ENCODE measurements at places on chromosomes 7 and 10.

GRCh38 chr7:101216860-101217387 lies 457 bp downstream of the PLOD3 start:
- peaks cover 25% of the 10 kb centered on the region for H3K4me1 ChIP-seq
- no peaks in the 10 kb centered on the region for H3K27me3 ChIP-seq
- peaks cover 47% of the 10 kb centered on the region for H3K36me3 ChIP-seq
- peak overlapping the region; percentile 94 for H3K27ac ChIP-seq
- peak overlapping the region; percentile 99 for H3K4me3 ChIP-seq
- DNase-seq, result peak; percentile 24

- H3K4me3 ChIP-seq, result no peak overlapping the region
- peaks cover 13% of the 10 kb centered on the region for H3K4me1 ChIP-seq
- DNase-seq, result no peak
Observed at GRCh38 chr7:39754326-39755120, 131.2 kb downstream of the RALA start.

GRCh38 chr10:59104186-59104585 lies 72.3 kb upstream of the PHYHIPL start:
- H3K4me3 ChIP-seq, result no peak overlapping the region
- H3K27ac ChIP-seq, result no peak overlapping the region
- no peaks in the 10 kb centered on the region for H3K4me1 ChIP-seq

GRCh38 chr7:101687791-101688182 lies 58.7 kb upstream of the MYL10 start:
- no peaks in the 10 kb centered on the region for H3K36me3 ChIP-seq
- H3K4me1 ChIP-seq, result no peaks in the 10 kb centered on the region
- no peak overlapping the region for H3K27ac ChIP-seq

DNA sequence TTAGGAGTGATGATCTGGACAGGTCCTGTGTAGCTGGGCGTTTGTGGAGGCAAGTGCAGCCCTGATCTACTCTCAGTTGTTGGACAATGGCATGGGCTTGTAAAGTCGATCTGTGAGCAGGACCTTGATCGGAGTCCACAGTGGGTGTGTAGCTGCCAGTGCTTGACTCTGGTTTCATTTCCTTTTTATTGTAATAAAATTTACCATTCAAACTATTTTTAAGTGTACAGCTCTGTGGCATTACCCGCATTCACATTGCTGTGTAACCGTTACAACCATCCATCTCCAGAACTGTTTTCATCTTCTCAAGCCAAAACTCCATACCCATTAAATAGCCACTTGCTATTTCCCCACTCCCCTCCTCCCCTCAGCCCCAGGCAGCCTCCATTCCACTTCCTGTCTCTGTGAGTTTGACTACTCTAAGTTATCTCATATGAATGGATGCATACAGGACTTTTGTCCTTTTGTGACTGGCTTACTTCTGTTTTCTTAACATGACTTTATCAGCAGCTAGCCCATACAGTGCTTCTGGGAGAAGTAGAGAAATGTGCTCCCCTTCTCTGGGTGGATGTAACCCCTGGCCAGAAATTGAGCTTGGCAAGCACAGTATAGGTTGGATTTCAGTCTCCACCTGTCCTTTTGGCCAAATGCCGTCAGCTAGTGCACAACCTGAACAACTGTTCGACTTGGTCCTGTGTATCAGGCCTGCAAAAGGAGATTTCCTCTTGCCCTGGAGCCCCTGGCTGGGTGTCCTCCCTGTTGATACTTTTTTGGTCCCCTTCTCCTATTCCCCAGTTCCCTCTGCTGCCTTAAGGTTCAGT lies 180.0 kb downstream of the LRMDA start:
- peaks cover 16% of the 10 kb centered on the region for H3K27me3 ChIP-seq
- no peak overlapping the region for H3K27ac ChIP-seq
- DNase-seq, result no peak
- H3K4me3 ChIP-seq, result no peak overlapping the region
- H3K36me3 ChIP-seq, result no peaks in the 10 kb centered on the region

DNA sequence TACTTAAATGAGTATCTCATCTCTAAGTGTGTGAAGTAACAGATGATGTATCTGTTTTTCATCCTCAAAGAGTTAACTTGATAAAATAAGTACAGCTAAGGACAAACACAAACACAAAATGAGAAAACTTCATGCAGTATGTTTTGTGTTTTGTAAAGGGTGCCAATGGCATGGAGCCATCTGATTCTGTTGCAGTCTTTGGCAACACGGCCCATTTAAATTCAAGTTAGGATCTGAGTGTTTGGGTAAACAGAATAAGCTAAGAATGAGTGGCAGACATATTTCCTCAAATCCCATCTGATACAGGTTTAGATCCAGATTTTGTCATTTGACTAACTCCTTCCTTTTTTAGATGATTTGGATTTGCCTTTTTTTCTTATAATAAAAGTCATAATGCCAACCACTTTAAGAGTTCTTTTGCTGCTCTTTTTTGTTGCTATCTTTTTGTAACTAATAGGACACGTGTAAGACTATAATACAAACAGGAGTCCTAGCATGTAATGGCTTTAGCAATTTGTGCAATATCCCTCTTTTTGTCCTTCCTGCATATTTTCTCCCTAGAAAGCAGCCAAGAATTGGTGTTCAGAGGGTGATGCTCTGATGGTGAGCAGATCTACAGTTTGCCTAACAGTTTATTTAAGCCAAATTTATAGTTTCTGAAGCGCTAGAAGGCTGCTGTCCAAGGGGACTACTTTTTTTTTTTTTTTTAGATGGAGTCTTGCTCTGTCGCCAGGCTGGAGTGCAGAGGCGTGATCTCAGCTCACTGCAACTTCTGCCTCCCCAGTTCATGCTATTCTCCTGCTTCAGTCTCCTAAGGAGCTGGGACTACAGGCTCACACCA lies 18.9 kb upstream of the ACTA2 start:
- no peak overlapping the region for H3K27ac ChIP-seq
- no peak overlapping the region for H3K4me3 ChIP-seq
- H3K36me3 ChIP-seq, result peaks cover 6% of the 10 kb centered on the region
- no peaks in the 10 kb centered on the region for H3K27me3 ChIP-seq
- DNase-seq, result no peak
- H3K4me1 ChIP-seq, result peaks cover 12% of the 10 kb centered on the region

DNA sequence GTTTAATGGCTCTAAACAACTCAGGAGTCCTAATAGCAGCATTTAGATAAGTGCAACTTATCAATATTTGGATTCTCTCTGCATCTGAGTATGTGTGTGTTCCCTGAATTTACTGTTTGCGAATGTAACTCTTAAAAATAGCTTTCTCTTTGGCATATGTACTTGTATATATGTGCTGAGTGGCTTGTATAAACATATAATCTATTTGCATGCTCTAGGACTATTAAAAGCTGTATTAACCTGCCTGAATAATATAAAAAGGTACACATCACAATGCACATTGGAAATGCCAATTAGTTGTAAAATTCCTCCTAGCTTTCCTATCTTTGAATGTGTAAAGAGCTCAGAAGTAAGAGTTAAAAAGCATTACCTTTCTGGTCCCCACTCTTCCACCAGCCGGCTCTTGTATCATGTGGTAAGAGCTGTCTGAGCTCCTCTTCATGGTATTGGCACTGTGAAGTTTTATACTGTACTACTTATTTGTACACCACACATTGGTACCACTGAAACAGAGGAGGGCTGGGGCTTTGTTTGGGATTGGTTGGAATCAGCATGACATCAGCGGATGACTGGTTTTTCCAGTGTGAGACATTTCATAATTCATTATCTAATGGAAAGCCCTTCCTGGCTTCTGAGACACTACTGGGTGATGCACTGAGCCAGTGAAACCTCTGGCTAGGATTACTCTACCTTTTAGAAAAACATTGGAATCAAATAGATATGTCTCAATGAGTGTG lies at the start of gene INHBA:
INHBA (minus strand) TSS at position 456 of the 737 bp plus-strand sequence. CDS start 2,716 bp downstream, outside the sequence.
- peak within 1 kb of the TSS; percentile 85 for H3K4me3 ChIP-seq
- no peaks in the 10 kb centered on the region for H3K27me3 ChIP-seq

DNA sequence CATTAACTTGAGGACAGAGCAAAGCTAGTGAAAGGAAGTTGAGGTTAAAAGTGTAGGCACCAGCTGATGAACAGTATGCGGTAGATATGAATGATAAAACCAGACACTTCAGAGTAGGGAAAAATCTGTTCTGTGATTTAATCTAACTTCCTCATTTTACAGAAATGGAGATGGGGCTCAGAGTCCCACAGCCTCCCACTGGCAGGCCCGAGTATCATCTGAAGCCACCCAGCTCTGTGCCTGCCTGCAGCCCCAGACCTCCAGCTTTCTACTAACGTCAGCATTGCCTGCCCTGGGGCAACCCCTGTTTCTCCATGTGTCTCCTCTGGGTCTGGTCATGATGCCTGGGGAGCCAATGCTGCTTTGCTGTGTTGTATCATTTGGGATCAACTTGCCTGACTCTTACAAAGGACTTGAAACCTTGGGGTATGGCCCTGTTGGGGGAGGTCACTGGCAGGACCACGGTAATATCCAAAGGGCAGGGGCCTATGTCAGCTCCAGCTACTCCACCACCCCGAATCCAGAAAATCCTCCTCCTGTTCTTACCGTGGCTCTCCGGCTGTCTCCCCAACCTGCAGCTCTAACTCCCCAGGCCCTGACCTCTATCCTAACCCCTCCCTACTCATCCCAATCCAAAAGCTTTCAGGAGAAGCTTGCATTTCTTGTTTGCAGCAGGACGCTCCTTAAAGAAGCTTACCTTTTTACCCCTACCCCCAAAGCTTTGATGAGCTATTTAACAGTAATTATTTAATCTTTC lies 56.2 kb upstream of the NPY start:
- no peak for DNase-seq
- H3K27me3 ChIP-seq, result no peaks in the 10 kb centered on the region
- H3K27ac ChIP-seq, result no peak overlapping the region
- no peaks in the 10 kb centered on the region for H3K36me3 ChIP-seq
- no peak overlapping the region for H3K4me3 ChIP-seq

- H3K27ac ChIP-seq, result no peak overlapping the region
- DNase-seq, result no peak
- peaks cover 56% of the 10 kb centered on the region for H3K27me3 ChIP-seq
- peaks cover 5% of the 10 kb centered on the region for H3K4me1 ChIP-seq
- no peak overlapping the region for H3K4me3 ChIP-seq
Observed at GRCh38 chr10:71132321-71132810, 80.0 kb upstream of the UNC5B start.

DNA sequence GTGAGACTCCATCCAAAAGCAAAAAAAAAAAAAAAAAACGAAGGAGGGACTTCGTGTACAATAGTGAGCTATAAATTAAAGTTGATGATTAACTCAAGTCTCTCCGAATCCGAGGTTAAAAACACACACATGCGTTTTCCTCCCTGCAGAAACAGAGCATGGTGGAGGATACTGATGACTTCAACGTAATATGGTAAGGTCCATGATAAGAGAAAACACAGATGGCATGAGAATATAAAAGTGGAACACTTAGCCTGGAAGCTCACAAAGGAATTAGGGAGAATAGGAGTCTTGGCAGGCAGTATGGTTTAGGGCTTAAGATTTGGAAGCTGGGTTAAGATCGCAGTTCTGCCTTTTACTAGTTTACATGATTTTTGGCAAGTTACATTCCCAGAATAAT lies 20.1 kb upstream of the GSTK1 start:
- H3K4me3 ChIP-seq, result no peak overlapping the region
- H3K27ac ChIP-seq, result no peak overlapping the region
- H3K27me3 ChIP-seq, result no peaks in the 10 kb centered on the region
- no peaks in the 10 kb centered on the region for H3K36me3 ChIP-seq

GRCh38 chr7:5226921-5227785 lies 37.1 kb downstream of the WIPI2 start:
- DNase-seq, result no peak
- H3K27ac ChIP-seq, result no peak overlapping the region
- H3K4me1 ChIP-seq, result no peaks in the 10 kb centered on the region
- H3K4me3 ChIP-seq, result no peak overlapping the region
- H3K36me3 ChIP-seq, result peaks cover 86% of the 10 kb centered on the region
- H3K27me3 ChIP-seq, result no peaks in the 10 kb centered on the region

- no peaks in the 10 kb centered on the region for H3K27me3 ChIP-seq
- peaks cover 8% of the 10 kb centered on the region for H3K4me1 ChIP-seq
- peak; percentile 9 for DNase-seq
Observed at GRCh38 chr7:18357691-18358090, 137.9 kb upstream of the HDAC9 start.

DNA sequence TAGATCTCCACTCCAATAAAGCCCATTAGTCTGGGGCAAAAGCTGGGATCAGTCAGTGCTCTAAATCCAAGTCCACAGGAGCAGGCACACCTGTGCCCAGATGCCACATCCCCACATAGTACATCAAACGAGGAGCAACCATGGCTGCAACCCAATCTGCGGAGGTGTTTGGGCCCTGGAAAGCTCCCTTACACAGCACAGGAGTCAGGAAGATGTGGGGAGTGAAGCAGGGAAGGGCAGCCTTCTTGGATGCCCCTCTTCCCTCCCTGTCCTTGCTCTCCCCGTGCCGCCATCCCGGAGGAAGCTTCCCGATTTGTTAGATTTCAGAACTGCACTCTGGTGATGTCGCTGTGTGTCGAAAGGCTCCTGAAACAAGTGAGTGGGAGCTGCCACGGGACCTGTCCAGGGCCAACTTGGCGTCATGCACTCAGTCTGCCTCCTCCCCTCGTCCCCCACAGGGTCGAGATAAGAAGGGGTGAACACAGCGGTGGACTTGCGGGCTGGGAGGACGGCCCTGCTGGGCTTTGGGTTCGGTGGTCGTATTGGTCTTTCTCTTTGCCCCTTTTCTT lies 230.6 kb upstream of the GRB10 start:
- H3K36me3 ChIP-seq, result no peaks in the 10 kb centered on the region
- H3K27me3 ChIP-seq, result peaks cover 12% of the 10 kb centered on the region
- H3K4me1 ChIP-seq, result peaks cover 6% of the 10 kb centered on the region
- no peak for DNase-seq
- no peak overlapping the region for H3K27ac ChIP-seq
- H3K4me3 ChIP-seq, result no peak overlapping the region

DNA sequence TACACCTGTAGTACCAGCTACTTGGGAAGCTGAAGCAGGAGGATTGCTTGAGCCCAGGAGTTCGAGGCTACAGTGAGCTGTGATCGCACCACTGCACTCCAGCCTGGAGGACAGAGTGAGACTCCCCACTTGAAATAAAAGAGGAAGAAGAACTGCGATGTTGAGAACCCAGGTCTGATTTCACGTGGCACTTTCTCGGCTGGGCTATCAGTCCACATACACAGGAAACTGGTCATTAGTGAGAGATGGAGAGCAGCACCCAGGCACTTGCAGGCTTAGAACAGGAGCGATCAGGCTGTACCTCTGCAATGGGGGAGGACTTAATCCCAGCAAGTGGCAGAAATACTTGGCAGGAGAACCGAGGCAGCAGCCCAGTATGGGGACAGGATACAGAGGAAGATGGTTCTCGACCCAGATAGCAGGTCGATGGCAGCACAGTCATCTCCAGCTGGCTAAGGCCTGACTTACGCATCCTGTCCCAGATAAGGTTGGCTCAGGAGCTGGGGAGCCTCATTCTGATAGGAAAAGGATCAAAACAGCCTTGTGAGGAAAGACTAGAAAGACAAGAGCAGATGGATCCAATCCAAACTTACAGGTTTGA lies 487.7 kb upstream of the AUTS2 start:
- H3K27me3 ChIP-seq, result no peaks in the 10 kb centered on the region
- no peak for DNase-seq
- no peak overlapping the region for H3K4me3 ChIP-seq
